ENCODE measurements at places on chromosomes 6 and 20.
A peak's percentile ranks its signal among the peaks of the same experiment; 100 is the strongest.

- no peak for DNase-seq
Measured at GRCh38 chr6:77448546-77448945, 14.7 kb downstream of the HTR1B start.

GRCh38 chr6:10415617-10416480 lies 975 bp upstream of the TFAP2A start:
- no peak for DNase-seq

DNA sequence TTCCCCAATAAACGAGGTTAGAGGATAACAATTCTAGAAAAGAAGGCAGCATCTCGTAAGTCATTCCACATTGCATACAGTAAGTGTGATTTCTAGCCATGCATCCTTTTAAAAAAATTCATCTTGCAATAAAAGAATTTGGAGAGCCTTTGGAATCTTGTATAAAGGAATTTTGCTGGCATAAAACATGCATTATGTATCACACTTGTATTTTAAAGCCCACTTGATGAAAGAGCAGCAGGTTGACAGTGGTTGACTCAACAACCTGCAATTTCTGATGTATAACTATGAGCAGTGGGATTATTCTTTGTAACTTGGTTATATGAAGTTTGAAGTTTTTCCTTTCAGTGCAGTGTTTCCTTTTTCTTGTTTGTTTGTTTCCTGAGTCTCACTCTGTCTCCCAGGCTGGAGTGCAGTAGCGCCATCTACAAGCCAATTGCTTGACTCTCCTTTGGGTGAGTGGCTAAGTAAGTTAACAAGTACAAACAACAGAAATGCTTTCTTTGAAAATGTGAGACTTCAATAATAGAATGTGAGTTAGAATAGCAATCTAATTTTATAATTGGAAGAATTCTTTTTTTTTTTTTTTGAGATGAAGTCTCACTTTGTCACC lies 39.9 kb downstream of the JARID2 start:
- DNase-seq = no peak

- DNase-seq = no peak
Measured at GRCh38 chr20:49724408-49725223, 10.9 kb upstream of the B4GALT5 start.

- DNase-seq = no peak
Measured at GRCh38 chr6:47093169-47093568, 51.0 kb upstream of the ADGRF1 start.

DNA sequence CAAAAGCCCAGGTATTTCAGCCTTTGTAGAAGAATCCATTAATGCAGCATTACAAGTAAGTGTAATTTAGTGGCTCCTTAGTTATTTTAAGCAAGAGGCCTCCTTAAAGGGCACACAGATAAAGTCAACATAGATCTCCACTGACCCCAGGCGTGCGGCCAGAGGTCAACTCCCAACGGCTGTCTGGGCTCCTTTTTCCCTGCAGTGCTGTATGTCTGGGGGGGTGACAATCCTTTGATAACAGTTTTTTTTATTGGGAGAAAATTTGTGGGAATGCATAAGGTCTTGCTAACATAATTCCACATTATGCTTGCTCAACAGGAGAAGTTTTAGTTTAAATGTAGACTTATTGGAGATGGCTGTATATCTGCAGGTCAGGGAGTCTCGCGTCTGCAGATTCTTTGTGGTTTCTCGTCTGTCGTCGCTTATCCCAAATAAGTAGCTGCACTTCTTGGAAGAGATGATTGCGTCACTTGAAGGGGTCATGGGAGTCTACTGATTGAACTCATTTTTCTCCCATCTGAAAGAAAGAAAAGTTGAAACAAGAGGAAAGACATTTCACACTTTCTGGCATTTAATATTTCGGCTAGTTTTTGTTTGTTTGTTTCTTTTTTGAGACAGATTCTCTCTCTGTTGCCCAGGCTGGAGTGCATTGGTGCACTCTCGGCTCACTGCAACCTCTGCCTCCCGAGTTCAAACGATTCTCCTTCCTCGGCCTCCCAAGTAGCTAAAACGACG lies 151.7 kb upstream of the AKAP12 start:
- no peak for DNase-seq

GRCh38 chr20:25085756-25086495 lies 4.0 kb upstream of the VSX1 start:
- no peak for DNase-seq

DNA sequence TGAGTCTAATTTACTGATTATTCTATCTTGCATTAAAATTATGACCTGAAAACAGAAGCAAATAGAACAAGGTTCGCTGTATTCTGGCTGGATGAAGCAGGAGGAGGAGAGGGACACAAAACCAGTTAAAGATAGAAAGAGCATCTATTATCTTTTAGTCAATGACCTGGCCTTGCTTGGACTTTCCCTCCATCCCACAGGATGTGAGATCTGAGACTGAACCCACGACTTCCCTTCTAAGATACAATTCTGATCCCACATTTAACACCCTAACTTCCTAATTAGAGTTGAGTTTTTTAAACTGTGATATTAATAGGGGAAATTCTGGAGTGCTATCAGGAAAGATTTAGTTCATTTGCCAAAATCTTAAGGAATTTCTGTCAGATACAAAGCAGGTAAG lies 3.1 kb upstream of the HLA-DQA2 start:
- DNase-seq = no peak

DNA sequence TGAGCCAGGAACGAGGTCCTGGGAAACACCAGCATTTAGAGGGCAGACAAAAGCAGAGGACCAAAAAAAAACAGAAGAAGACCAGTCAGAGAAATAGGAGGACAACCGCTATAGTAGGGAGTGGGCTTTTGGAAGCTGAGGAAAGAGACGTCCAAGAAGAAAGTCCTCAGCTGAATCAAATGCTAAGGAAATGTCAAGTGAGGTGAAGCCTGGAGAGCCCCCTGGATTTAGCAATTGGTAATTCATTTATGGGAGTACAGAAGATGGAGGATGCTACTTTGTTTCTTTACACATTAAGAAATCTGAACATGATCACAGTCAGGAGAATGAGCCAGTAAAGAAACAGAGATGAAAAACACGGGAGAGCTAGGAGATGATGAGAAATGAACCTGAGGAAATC lies 41.1 kb downstream of the LRP11 start:
- DNase-seq = no peak

GRCh38 chr6:170134031-170134470 lies 156.8 kb downstream of the DLL1 start:
- no peak for DNase-seq

GRCh38 chr20:34720266-34720665 lies 16.1 kb downstream of the TP53INP2 start:
- no peak for DNase-seq

DNA sequence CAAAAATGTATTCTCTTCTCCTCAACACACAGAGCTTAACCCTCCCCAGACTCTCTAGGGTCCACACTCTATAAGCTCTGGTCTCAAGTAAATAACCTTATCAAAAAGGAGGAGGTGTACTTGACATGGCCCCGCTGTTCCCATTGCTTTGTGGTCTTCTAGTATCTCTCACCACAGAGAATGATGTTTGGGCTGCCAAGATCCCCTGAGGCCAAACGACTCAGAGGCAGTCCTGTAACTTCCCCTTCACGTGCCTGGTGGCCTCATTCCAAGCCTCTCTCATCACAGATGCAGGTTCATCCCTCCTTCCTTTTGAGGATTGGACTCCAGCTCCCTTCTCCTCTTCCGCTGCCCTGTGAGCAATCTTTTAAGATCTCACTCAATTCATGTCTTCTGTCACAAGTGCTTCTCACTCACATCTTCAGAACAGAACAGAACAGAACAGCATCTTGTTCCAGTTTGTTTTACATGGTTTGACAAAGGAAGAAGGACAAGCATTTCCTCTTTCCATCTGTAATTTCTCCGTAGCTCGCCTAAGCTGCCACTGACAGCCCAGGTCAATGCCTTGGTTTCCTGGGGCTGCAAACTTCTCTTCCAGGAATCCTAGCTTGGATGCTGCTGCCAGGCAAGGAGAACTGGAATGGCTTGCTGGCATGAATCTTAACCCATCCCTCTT lies 541.5 kb downstream of the CD83 start:
- no peak for DNase-seq

DNA sequence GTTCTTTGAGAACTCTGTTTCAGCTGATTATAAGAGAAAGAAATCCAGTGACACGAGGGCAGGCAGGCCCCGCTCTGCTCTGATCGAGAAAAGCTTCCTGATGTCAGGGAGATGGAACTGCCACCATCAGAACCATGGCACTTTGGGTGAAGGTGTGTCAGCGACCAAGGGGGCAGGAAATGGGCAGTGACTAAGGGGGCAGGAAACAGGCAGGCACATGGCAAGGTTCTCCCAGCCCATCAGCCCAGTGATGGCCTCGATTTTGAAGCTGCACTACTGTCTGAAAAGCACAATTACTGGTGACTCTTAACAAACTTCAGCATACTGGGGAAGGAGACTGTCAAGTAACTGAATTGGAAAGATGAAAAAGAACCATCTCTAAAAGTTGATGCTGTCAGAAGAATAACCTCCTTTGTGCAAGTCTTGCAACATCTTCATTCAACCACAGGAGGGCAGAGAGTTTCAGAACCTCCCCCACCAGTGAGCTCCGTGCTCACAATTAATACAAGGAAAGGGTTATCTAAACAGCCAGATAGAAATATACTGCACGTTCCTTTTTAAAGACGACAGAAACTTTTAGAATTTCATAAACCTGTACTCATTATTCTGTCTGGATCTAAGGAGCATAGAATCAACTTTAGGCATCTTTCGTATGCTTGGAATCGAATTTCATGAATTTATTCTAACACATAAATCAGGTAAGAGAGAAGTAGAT lies 39.1 kb downstream of the TMX4 start:
- no peak for DNase-seq

DNA sequence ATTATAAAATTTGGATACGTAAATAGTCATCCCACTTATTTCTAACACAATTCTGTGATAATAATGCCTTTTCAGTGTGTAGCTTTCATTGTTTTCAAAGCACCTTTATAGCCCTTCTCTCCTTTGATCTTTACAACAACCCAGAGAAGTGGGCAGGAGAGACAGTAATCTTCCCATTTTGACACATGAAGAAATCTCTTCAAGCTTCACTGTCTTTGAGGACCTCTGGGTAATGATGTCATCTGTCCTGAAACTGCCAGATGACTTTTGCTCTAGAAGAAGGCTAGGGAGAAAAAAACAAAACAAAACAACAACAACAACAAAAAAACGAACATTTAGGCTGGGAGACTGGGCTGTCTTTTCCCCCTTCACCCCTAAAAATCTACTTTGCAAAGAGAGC lies 203.0 kb downstream of the KCNQ5 start:
- no peak for DNase-seq

DNA sequence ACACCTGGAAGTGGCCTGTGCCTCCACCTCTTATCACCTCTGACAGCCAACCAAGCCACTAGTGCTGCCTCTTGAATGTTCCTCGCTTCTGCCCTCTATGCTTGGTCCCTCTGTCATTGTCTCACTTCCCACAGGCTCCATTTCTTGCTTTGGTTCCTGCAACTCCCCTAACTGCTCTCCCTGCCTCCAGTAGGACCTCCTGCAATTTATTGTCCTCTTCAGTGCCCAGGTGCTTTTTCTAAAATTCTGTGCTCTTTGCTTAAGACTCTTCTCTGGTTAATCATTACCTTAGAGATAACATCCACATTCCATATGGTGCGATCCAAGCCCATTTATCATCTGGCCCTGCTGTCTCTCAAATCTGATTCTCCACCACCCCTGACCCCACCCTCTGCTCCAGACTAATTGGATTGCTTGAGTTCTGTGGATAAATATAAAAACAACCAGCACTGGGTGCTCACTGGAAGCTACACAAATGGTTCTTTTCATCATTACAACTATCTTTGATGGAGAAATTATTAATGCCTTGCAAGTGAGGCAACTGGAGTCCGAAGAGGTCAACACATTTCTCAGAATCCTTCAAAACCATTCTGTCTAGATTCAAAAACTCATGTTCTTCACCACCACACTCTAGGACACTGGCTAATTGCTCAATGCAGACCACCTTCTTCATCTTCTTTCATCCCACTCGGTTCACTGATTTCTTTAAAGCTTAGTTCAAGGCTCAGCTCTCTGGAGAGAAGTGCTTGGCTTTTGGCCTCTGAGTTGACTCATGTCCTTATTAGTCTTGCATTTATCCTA lies 47.2 kb downstream of the FOXA2 start:
- DNase-seq = no peak

- DNase-seq = peak; percentile 66
Measured at GRCh38 chr6:30490026-30490876, 942 bp downstream of the HLA-E start.

- DNase-seq = peak; percentile 57
Measured at GRCh38 chr6:44237813-44238433, 9.0 kb upstream of the HSP90AB1 start.

DNA sequence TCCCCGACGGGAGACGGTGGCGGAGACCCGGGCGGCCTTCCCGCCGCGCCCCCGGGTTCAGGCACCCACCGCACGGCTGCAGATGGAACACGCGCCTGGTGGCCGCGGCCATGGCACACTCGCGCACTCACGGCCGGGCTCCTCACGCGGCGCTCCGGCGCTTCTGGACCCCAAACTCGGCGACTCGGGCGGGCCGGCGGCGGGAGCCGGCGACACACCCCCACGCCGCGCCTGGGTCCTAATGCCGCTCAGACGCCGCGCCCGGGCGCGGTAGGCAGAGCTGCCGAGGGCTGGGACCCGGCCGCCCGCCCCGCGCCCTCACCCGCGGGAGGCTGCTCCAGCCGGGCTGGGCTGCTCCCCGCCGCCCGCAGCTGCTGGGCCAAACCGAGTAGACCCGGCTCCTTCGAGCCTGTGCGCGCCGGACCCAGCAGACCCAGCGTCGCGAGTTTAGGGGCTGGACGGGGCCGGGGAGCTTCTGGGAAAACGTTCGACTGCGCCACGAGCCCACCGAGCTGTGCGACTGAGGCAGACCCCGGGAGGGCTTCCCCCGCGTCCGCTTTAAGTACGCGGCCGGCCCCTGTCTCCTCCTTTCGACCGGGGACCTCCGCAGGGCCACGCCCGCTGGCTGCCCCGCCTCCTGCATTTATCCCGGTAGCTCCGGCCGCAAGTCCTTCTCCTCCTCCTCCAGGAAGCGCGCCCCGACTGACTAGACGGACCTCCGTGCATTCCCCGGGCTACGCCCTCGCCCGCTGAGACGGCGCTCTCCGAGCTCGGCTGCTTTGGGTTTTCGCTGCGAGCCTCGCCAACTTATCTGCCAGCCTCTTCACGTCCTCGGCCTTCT lies at the start of gene SLC4A11:
SLC4A11 (minus strand) TSS at position 165 of the 841 bp plus-strand sequence; CDS start at position 112, 53 bp downstream.
- no peak for DNase-seq

DNA sequence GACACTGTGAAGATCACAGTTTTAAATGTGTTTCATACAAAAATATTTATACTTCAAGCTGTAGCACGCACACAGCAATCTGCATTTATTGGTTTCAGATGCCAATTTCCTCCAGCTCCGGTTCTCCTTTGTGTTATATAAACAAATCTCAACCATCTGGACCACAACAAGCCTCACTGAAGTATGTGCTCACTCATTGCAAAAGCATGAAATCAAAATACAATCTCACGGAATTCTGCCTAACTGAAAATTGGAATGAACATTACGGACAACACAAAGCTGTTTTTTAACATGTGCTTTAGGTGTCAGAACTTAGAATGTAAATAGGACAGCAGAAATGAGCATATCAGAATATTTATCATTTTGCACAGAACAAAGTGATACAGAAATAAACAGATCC lies 38.0 kb downstream of the RCAN2 start:
- DNase-seq = no peak

GRCh38 chr6:111252726-111253125 lies 165.4 kb downstream of the SLC16A10 start:
- no peak for DNase-seq
